ENCODE measurements at places on chromosomes 4 and X. TPM values are rescaled to one million over a fixed set of nuclear protein-coding genes. Genes with fewer than 3 reads are reported as not detected.

DNA sequence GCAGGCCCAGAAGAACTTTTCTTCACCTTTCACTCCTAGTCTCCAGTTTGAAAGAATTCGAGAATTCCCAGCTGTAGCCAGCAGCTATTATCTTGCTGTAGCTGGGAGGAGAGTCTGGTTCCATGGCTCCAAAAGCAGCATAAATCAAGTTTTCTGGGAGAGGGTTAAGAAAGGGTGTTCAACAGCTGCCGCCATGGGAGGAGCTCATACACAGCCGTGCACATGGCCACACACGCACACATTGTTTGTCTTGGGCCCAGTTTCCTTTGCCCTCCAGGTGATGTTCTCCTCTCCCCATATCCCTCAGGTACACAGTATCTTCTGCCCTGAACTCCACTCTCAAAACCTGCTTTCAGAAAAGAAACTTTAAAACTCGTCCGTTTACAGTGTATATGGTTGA, 4.1 kb upstream of the GPC3 start:
- no peak for DNase-seq
- no peak overlapping the region for H3K27ac ChIP-seq
- peaks cover 5% of the 10 kb centered on the region for H3K27me3 ChIP-seq

DNA sequence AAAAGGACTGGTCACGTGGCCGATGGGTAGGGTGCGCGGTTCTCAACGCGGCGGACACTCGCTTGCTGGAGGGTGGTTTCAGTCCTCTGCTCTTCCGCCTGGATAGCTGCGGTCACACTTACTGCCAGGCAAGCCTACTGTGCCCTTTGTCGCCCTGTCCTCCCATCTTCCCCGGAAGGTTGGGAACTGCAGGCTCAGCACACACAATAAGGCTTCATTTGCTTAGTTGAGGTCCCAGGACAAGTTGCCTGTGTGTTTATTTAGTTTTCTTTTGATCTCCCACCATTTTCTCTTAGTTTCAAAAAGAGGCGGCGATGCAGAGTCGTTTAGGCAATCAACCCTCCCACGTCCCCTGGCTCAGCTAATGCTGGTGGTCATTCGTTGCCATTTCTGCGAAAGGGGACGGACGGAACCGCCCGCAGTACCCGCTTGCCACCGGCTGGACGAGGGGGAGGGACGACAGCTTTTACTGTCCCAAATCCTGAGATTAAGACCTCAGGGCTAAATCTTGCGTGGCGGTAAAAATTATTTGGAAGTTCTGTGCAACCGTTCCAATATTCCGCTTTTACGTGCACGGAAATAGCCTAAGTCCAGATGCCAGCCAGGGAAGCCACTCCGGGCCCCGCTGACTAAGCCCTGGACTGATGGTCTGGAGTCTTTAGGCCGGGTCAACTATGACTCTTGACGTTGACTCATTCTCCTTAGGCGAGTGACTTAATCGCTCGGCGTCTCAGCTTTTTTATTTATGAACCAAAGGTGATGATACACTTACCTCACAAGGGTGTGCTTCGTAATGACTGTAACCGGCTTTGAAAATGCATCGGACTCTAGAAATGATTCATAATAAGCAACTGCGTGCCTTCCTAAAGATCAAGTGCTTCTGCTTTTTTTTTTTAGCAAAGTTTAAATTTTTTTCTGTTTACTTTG, 671 bp upstream of the EIF4E start:
- H3K36me3 ChIP-seq = peaks cover 2% of the 10 kb centered on the region
- H3K4me1 ChIP-seq = peaks cover 15% of the 10 kb centered on the region
- H3K4me3 ChIP-seq = peak overlapping the region; percentile 59
- peak; percentile 68 for DNase-seq
- peak overlapping the region; percentile 89 for H3K27ac ChIP-seq

DNA sequence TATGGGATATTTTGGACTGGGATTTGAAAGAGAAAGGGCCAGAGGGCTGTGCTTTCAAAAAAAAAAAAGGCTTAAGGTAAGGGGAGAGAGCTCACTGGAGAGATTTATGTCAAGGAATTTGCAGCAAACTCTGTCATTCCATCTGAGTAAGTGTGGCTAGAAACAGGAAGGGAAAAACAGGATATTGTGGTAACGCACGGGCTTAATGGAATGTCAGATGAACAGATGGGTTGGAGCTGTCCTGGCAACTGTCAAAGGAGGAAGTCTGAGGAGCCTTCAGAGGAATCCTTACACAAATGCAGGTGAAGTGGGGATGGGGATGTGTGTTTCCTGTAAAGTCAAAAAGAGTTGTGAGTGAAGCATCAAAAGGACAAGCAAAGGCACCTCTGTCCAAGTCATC, 15.1 kb upstream of the NKX3-2 start:
- H3K27ac ChIP-seq = no peak overlapping the region
- H3K4me3 ChIP-seq = no peak overlapping the region
- no peaks in the 10 kb centered on the region for H3K27me3 ChIP-seq
- DNase-seq = no peak
- no peaks in the 10 kb centered on the region for H3K36me3 ChIP-seq

Gene PDE6B
- 4.2 TPM for total RNA-seq

DNA sequence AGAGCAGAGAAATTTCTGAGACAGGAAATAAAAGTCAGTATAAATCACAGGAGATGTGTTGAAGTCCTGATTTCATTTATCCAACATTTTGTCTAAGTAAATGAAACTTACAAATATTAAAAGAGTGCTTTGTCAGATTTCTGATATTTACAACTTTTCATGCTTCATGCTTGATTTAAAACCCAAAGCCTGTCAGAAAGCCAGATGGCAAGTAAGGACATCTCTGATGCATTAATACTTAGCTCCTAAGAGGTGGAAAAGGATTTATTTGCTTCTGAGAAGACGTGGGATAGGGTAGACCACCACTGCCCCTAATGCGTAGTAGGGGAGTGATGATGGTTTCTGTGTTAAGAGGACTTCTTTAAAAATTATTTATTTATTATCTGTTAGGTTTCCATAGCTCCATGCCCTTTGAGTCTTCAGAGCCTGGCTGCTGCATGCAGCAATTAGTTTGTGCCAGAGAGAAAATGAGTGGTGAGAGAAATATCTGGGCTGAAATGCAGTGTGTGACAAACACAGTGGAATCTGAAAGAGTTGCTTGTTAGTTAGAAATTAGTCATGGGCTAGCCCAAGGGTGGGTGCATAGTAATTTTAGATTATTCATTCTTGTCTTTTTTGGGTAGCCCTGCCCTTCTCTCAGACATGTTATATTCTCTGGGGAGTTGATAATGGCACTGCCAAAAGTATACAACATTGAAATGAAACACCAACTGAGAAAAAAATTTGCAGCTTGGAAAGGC, 333.8 kb downstream of the C4orf33 start:
- H3K4me1 ChIP-seq = no peaks in the 10 kb centered on the region
- H3K4me3 ChIP-seq = no peak overlapping the region
- no peaks in the 10 kb centered on the region for H3K27me3 ChIP-seq
- no peak for DNase-seq

DNA sequence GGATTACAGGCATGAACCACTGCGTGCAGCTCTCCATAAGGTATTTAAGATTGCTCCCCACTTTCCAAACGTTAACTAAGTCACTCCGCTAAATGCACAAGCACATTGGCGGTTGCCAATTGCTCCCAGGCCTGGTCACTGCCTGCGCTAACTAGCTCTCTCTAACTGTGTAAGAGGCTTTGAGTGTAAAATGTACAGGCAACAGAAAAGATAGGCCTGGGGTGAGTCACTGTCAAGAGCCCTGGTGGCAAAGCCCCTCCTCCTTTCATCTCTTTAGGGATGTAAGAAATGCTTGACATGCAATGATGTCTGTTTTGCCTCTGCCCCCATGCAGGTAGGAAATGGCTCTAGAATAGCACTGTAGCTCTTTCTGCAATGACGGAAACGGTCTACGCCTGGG, 329.7 kb upstream of the GATB start:
- H3K27ac ChIP-seq = no peak overlapping the region
- DNase-seq = no peak
- no peak overlapping the region for H3K4me3 ChIP-seq
- H3K27me3 ChIP-seq = no peaks in the 10 kb centered on the region
- H3K36me3 ChIP-seq = no peaks in the 10 kb centered on the region

DNA sequence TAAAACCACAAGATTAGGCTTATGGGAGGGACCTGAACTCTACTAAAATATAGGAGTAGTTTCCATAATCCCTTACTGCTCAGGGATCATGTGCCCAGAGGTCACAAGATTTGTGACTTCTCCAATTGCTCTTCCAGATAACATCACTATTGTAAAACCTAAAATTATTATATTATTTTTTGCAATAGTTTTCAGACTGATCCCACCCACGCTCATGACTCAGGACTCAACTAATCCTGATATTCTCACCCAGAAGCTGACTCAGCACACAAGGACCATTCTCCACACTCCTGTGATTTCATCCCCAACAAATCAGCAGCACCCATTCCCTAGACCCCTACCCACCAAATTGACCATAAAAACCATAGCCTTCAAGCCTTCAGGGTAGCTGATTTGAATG, 24.0 kb upstream of the RPL34 start:
- no peak for DNase-seq
- H3K36me3 ChIP-seq = no peaks in the 10 kb centered on the region
- H3K27ac ChIP-seq = no peak overlapping the region

DNA sequence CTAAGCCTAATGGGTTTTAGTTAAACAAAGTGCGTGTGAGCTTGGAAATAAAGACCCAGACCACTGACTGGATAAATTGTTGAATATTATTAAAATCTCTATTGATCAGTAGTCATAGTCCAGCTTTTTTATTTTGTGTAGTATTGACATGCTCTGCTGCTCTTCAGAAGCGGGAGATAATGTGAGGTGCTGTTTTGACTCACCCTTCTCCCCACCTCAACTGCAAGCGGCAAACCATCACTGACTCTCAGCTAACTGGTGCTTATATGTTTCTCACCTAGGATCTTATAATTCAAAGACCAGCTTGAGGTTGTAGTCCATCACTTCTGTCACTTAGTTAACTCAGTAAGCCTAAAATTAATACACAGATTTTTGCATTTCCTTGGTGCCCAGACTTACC, 72.2 kb downstream of the COMMD8 start:
- no peak for DNase-seq
- H3K4me1 ChIP-seq = no peaks in the 10 kb centered on the region
- H3K4me3 ChIP-seq = no peak overlapping the region
- H3K36me3 ChIP-seq = no peaks in the 10 kb centered on the region
- no peaks in the 10 kb centered on the region for H3K27me3 ChIP-seq

Gene BMP3
- total RNA-seq = 8.8 TPM

GRCh38 chrX:148270499-148270898, 229.9 kb upstream of the AFF2 start:
- DNase-seq = no peak
- H3K4me1 ChIP-seq = no peaks in the 10 kb centered on the region
- H3K27ac ChIP-seq = no peak overlapping the region

DNA sequence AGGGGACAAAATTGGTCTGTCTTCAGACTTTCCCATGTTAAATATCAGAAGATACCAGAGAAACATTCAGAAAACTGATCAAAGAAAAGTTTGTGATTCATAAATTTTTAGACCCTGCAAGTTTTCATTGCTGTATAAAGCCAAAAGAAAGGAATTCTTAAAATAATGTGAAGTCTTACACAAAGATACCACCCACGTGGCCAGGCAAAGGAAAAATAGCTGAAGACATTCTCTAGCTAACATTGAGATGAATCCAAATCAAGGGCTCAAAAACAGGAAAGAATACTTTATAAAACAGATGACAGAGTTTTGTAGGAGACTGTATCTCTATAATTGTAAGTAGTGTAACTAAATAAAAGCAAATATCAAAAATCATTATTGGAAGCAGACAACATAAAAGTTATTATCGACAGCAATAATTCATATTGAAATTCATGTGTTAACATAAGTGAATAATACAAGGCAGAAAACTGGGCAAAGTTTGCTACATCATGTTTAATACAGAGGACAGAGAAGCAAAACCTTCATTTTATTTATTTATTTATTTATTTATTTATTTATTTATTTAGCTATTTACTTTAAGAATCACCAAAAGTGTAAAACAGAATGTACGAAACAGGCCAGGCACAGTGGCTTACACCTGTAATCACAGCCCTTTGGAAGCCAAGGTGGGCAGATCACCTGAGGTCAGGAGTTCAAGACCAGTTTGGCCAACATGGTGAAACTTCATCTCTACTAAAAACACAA, 204.6 kb upstream of the SLIT2 start:
- H3K27me3 ChIP-seq = no peaks in the 10 kb centered on the region
- H3K4me3 ChIP-seq = no peak overlapping the region
- no peak overlapping the region for H3K27ac ChIP-seq
- no peaks in the 10 kb centered on the region for H3K4me1 ChIP-seq

- no peaks in the 10 kb centered on the region for H3K27me3 ChIP-seq
- H3K4me3 ChIP-seq = no peak overlapping the region
- H3K36me3 ChIP-seq = no peaks in the 10 kb centered on the region
- H3K4me1 ChIP-seq = no peaks in the 10 kb centered on the region
- H3K27ac ChIP-seq = no peak overlapping the region
- no peak for DNase-seq
These were observed 169.1 kb downstream of the ARHGAP24 start for GRCh38 chr4:85644061-85644460.

GRCh38 chr4:99379571-99379970, 27.0 kb upstream of the ADH1C start:
- H3K27me3 ChIP-seq = no peaks in the 10 kb centered on the region
- no peak for DNase-seq
- no peaks in the 10 kb centered on the region for H3K4me1 ChIP-seq
- H3K4me3 ChIP-seq = no peak overlapping the region
- H3K36me3 ChIP-seq = no peaks in the 10 kb centered on the region

- no peaks in the 10 kb centered on the region for H3K27me3 ChIP-seq
- no peak for DNase-seq
These were observed 201.4 kb downstream of the ARHGAP10 start for GRCh38 chr4:147933316-147933715.

DNA sequence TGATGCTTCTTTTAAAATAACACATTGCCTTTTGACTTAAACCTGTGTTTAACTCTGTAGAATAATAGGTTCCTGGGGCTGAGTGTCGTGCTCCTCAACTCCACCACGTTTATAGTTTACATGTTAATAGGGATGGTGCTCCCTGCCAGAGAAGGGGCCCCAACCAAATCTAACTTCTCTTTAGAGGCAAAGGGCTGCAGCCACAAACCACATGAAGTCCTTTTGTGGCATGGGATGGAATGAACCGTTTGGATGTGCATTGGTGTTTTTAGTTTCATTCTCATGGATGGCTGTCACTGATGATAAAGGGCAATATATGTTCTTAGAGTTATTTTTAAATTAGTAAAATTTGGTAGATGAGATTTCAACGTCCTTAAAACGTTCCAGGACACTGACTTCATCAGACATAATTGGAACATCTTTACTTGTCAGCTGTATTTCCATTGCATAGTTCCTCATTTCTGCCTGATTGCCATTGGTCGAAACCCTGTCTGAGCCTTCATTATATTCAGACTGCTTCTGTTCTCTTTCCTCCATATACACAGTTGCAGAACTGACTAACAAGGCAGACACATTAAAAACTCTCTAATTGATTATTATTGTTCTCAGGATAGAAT, 60.4 kb upstream of the HPF1 start:
- H3K27me3 ChIP-seq = no peaks in the 10 kb centered on the region
- H3K4me3 ChIP-seq = no peak overlapping the region
- no peak overlapping the region for H3K27ac ChIP-seq
- H3K4me1 ChIP-seq = no peaks in the 10 kb centered on the region
- no peaks in the 10 kb centered on the region for H3K36me3 ChIP-seq

GRCh38 chr4:86841309-86841708, 7.9 kb downstream of the SLC10A6 start:
- H3K4me3 ChIP-seq = no peak overlapping the region
- H3K27me3 ChIP-seq = no peaks in the 10 kb centered on the region
- DNase-seq = no peak
- no peaks in the 10 kb centered on the region for H3K36me3 ChIP-seq
- no peak overlapping the region for H3K27ac ChIP-seq

GRCh38 chr4:17469931-17470674, 41.8 kb downstream of the QDPR start:
- no peak for DNase-seq
- no peak overlapping the region for H3K27ac ChIP-seq
- no peaks in the 10 kb centered on the region for H3K36me3 ChIP-seq
- H3K27me3 ChIP-seq = no peaks in the 10 kb centered on the region
